ENCODE measurements at places on chromosomes 5 and 9.
A peak's percentile ranks its signal among the peaks of the same experiment; 100 is the strongest.

- no peak for DNase-seq
These were observed 2205.1 kb upstream of the C9orf72 start for GRCh38 chr9:29778281-29778849.

DNA sequence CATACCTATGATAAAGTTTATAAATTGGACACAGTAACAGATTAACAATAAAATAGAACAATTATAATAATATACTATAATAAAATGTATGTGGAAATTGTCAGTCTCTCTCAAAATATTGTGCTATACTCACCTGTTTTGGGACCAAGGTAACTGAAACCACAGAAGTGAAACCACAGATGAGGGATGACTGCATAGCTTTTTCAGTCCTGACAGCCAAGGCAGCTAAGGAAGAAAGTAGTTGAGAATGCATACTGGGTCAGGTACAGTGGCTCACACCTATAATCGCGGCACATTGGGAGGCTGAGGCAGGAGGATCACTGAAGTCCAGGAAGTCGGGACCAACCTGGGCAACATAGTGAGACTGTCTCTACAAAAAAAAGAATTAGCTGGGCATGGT lies 8.9 kb downstream of the SRP19 start:
- DNase-seq, result no peak

DNA sequence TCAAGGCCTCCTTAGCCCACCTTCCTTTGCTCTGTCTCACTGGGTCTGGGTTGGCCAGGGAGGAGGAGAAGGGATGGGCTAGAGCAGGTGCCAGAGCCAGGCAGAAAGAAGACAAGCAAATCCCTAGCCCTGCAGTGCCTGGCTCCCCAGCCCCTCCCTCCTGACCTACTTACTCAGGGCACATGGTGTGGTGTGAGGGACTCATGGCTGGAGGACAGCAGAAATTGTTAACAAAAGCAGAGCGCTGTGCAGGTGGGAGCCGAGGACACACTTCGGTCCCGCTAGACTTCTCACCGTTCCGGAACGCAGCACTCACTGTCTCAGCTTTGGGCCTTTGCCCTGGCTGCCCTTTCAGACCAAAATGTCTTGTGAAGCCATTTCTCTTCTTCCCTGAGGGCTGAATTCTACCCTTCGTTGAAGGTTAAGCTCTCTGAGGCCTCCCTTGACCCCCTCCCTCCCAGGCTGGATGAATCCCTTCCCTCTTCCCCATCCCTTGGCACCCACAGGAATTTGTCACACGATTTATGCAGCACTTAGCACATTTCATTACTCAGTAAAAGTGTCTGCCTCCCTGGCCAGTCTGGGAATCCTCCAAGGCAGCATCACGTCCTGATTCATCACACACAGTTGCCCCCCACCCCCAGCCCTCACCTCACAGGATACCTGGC lies 263.9 kb upstream of the TRPC7 start:
- DNase-seq, result no peak

DNA sequence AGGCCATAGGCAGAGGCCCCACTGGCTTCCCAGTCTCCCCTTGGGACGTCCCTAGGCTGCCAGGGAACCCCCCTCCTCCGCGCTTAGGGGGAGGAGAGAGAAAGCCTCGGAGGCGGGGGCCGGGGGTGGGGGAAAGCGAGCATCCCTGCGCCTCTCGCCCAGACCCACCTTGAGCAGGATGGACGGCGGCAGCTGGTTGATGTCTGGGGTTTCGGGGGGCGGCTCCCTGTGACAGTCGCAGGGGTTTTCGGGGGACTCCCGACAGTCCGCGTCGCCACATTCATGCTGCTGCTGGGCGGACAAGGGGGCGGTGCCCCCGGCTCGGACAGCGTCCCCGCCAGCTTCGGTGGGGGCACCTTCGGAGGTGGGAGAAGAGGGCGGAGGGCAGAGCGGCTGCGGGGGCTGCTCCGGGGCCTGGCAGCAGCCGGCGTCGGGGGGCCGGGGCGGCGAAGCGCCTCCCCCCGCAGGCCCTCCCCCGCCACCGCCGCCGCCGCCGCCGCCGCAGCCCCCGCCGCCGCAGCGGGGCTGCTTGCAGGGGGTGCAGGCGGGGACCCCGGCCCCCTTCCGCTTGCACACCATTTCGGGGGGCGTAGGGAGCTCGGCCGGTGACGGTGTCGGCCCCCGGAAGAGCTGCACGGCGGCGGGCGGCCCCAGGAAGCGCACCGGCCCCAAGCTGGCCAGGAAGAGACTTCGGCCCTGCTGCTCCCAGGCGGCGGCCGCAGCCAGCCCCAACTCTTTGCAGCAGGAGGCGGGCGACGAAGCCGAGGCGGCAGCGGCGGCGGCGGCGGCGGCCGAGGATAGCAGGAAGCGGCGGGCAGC lies 1.2 kb downstream of the FBXL17 start:
- peak; percentile 81 for DNase-seq
